ENCODE measurements at places on chromosomes 1 and 21.

- DNase-seq = no peak
Observed at GRCh38 chr1:40120128-40120527, 23.1 kb upstream of the PPT1 start.

- DNase-seq = no peak
Observed at GRCh38 chr1:152481869-152482664, 28.5 kb upstream of the LCE5A start.

GRCh38 chr1:112557385-112557784 is 48.6 kb downstream of the WNT2B start:
- no peak for DNase-seq

GRCh38 chr1:86846164-86846647 is 67.7 kb downstream of the SELENOF start:
- no peak for DNase-seq

GRCh38 chr1:43975249-43975961 is 645 bp downstream of the ATP6V0B start:
- no peak for DNase-seq

- DNase-seq = no peak
Observed at GRCh38 chr1:79501153-79501552, 494.6 kb upstream of the ADGRL4 start.

- DNase-seq = no peak
Observed at GRCh38 chr1:29389533-29390041, 153.3 kb downstream of the PTPRU start.

- DNase-seq = no peak
Observed at GRCh38 chr1:66916320-66916719, 8.3 kb downstream of the DNAI4 start.

DNA sequence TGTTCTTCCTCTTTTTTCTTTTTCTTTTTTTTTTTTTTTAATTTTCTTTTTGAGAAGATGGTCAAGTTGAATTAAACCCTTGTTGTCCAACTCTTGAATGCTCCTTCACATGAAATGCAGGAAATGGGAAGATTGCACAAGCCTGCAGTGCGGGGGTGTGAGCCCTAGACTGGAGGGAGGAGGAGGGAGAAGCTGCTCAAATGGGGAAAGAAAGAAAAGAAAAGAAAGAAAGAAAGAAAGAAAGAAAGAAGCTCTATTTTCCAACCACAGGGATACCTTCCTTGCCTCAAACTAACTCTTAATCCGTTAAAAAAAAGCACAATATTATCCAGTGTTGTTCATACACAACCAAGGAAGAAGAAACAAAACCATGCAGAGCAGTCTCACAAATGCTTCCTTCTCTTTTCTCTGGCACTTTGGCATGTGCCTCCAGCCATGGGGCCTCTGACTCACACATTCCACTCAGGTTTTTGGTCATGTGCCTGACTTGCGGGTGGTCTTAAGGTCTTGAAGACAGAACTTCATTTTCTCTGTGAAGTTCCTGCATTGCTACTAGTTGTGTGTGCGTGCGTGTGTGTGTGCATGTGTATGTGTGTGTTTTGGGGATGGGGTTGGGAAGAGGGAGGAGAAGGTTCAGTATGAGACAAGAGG is 276.1 kb downstream of the RPS6KC1 start:
- no peak for DNase-seq

GRCh38 chr1:213466541-213466940 is 415.5 kb downstream of the RPS6KC1 start:
- no peak for DNase-seq

DNA sequence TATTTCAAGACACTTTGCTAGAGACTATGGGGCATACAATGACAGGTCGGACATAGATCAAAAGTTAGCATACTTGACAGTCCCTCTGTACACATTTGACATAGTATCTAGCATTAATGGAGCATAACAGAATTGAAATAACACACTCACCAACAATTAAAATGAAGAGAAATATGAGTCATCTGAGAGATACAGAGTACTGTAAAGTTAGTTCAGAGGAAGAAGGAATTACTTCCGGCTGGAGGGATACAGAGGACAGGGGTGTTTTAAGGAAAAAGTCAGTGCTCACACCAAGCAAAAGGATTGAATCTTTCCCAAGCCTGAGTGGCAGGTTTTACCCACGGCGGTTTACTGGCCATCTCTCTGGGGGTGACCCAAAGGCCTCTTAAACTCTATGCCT is 2.4 kb downstream of the ZMYND12 start:
- DNase-seq = no peak

- DNase-seq = no peak
Observed at GRCh38 chr1:163737261-163737660, 415.5 kb downstream of the NUF2 start.

GRCh38 chr21:44836666-44837471 is 19.0 kb upstream of the SUMO3 start:
- DNase-seq = no peak

DNA sequence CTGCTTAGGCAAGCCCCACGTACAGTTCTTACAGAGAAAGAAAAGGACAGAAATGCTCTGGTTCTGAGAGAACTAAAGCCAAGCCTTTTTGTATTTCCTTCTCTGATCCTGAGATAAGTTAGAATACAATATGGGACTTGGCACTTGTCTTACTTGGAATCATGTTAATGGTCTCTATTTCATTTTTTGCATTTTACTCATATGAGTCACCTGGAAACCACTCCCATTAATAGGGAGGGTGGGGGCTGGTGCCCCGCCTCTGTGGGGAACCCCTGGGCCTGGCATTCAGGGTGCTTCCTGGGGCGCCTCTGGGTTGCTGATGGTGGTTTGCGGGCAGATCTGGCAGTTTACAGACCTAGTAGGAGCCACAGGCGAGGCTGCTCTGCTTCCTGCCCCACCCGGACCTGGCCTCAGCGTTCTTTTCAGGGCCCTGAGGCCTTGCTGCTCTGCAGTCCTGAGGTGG is 26.7 kb downstream of the TSPAN2 start:
- DNase-seq = peak; percentile 74

GRCh38 chr1:152968248-152968647 is 2.2 kb upstream of the SPRR4 start:
- DNase-seq = no peak

Data from stimulated activated CD8-positive, alpha-beta memory T cell treated with anti-CD3 and anti-CD28 coated beads, Interleukin-4, amount 100 ng/mL, for 1 hour (primary cell).